ENCODE measurements at places on chromosomes 6 and 20.

DNA sequence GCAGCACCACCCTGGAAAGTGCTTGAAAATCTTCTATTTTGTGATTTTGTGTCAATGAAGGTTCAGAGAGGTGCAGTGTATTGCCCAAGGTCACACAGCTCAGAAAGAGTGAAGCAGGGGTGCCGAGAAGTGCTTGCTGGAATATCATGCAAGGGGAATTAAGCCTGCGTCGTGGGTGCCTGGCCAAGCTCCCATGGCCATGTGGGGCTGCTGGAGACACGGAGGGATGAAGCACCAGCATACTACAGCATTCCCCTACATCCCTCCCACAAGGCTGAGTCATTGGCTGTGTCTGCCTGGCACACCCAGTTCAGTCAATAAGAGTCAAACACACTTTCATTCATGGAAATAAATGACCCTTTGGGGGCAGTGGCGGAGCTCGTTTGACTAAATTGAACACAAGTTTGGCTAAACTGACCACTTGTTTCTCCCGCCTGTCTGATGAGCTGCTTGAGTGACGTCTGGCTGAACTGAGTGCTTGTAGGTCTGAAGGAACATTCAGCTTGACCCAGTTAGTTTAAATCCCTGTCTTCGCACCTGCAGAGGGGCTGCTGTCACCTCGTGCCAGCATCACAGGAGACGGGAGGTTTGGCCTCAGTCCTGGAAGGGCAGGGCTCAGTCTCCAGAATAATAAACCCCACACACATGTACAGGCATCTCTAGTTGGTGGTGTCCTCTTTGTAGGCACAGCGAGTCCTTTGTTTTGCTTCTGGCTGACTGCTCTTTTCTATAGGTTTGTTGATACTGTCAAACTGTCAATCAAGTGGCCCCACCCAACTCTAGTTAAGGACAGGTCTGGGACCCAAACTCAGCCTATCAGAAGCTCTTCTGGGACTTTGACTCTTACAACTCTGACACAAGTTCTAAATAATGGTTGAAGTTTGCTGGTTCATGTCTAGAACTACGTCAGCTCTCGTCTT is 8.4 kb upstream of the TGM2 start:
- no peak for DNase-seq

DNA sequence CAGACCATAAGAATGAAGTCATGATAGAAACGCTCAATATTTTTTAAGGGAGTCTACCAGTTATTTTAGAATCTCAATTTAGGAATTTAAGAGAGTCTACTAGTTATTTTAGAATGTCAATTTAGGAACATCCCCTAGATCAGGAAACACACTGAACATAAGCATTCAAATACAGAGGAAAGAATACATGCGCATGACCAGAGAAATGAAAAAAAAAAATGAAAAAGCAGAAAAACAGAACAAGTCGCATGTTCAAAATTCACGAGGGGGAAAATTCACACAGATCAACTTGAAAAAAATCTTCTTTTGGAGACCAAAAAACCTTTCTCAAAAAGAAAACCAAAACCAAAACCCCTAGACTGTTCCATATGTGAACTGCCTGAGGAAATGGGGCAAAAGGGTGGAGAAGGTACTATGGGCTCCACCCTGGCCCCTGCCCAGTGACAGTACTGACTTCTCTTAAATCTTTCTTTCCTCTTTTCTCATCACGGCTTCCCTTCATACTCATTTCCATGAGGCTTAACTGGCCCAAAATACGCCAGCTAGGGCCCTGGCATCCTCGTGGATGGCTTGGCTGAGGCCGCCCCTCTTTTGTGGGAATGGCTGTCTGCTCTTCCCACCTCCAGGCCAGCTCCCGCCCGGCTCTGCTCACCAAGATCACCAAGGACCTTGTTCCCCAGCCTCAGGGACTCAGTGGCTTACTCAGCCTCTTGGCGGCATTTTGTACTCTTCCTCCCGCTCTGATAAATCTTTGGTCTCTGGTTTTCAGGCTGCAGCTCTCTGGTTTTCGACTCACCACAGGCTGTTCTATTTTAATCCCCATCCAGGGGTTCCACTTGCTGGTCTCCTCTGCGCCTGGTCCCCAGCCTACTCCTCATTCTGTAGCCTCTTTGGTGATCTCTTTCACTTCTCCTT is 11.2 kb downstream of the ZBTB2 start:
- DNase-seq: no peak

- DNase-seq: no peak
Measured at GRCh38 chr20:39117491-39117890, 155.3 kb downstream of the DHX35 start.

DNA sequence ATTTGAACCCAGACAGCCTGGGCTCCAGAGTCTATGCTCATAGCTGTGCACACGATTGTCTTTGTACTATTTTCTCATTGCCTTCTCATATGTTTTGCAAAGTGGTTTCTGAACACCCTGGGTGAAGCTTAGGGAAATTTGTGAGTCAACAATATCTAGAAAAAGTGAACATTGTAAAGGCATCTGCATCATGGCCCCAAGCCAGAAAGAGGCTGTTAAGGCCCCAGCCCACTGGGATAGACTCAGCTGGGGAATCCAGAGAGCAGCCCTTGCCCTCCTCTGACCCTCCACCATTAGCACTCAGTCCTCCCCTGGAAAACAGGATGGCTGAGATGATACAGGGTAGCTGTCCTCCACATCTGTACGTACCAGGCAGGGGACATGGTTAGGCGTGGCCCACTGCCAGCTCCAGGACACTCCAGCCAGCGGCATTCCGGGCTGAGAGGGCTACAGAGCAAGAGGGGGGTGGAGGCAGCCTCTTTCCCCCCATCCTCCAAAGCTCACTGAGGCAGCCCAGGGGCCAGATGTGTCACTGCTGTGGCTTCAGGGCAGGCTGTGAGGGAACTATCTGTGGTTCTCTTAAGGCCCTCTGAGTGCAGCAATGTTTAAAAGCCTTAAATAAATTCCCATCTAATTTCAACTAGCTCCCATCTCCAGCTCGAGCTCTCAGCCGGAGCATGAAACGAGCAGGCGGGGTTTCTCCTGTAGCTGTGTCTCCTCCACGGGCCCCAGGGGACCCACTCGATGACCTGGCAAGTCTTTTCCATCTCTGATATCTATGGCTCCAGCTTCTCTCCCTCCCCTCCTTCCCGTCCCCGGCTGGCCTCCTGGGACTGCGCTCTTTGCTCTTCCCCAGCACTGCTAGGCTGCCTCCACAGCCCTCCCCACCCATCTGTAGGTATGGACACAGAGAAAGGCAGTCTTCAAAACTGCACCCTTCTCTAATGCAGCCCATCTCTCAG is 209.4 kb upstream of the LRFN2 start:
- DNase-seq: no peak

DNA sequence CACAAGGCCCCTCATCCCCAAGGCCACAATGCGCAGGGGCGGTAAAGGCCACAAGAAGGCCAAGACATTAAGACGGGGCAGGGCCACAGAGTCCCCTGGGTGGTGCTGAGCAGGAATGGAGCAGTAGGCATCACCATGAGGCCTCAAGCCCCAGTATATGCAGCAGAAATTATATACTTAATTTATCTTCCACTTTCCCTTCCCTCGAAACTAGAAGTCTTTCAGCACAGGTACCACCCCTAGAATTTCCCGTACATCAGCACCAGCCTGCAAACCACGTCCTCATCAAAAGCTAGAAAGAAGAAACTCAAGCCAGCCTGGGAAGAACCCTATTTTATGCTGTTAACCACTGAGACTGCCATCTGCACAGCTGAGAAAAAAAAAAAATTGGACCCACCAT is 89.4 kb downstream of the PLG start:
- DNase-seq: no peak

GRCh38 chr6:106561686-106562405 is 67.5 kb downstream of the RTN4IP1 start:
- DNase-seq: no peak

- DNase-seq: no peak
Measured at GRCh38 chr6:1575210-1576041, 34.3 kb upstream of the FOXC1 start.

DNA sequence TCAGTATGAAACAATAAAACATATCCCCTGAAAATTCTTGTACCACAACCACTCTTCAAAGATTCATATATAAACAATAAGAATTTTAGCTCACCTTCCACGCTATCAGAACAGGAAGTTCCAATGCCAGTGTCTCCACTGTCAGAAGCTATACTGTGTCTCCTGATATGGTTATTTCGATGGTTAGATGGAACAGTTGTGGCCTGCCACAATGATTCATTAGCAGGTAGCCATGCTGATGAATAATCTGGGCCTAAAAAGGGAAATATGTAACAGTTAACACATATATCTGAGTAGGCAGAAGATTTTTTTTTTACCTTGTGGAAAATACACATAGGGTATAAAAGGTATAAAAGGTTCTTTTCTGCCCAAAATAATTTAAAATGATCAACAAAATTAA is 19.0 kb downstream of the CEP85L start:
- no peak for DNase-seq

DNA sequence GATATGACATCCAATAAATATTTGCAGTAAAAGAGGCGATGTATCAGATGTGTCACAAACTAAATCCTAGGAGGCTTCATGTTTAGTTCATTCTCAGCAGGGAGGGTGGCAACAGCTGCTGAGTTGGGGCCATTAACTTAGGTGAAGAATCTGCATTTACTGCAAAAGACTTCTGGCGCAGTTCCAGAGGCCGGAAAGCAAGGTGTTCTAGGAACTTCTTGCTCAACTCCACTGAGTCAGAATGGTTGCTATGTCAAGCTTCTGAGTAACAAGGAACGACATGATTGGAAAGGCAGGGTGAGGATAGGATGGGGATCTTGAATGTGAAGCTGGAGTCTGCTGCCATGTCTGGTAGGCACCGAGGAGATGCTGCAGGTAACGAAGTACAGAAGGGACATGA is 11.7 kb downstream of the ADNP start:
- no peak for DNase-seq

GRCh38 chr6:45576648-45577624 is 199.2 kb upstream of the SUPT3H start:
- DNase-seq: no peak

DNA sequence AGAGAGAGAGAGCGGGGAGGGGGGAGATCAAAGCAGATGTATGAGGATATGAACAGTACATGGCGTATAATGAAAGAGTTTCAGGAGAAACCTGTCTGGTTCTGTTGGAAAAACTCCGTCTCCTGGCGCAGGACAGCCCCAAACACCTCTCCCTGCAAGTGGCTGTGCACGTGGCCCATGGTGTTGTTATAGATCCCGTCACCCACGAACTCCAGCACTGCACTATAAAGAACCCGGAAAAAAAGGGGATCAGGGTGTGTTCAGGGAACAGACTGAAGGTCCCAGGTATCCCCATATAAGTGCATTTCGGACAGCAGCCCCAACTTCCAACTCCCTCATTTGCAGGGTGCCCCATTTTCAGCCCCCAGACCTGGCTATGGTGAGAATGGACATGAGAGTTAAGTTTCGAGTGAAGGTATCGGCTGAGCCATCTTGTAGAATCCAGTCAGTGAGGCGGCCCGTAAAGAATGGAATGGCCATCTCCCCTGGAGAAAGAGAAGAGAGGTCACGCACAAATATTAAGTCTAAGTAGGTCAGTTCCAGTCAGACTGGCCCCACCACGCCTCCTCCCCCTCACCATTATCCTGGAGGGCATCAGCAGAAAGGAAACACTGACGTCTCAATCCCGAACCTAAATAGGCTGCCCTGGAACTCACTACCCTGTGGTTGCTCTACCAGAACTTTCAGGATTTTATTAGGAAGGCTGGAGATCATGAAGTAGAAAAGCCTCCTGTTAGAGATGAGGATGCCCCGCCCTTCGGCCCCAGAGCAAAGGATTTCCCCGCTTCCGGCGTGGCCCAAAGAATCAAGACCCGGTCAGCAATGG is 1.3 kb downstream of the TAP1 start:
- DNase-seq: no peak

DNA sequence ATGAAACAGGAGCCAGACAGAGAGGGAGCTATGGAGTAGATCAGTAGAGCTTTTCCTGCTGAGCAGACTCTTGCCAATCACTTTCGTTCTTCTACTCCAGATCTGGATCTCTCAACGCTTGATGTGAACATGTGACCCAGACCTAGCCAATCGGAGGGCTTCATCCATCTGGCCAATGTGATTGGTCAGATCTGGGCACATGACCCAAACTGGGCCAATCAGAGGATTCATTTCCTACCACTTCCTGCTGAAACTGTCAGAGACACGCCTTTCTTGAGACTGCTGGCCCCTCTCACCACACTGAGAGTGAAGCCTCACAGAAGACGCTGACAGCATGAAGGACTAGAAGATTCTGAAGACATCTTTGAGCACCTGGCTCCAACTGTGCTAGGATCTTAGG is 44.2 kb upstream of the ZMYND8 start:
- DNase-seq: no peak

DNA sequence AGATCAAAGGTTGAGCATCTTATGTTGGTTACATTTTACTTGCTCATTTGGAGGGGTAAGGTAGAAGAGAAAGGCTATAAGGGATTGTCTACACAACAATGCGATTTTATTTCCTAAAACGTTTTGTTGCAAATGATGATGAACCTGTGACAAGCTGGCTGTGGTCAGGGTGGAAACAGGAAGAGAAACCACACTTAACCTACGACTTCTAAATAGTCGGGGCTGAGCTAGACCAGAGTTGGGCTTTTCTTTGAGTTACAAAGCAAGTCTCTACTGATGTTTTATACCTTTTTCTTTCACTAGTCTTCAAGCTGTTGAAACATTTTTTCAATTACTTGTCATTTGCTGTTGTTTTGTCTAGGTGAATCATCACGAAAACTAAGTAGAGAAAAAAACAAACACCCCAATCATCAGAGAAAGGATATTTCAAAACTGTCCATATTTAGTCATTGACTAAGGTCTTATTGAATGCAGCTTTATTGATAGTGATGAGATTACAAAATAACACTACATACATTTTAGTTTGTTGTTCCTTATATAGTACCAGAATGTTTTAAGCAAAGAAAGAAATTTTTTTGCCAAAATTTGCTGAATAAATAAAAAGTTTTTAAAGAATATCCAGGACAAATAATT is 18.0 kb downstream of the KLHL31 start:
- DNase-seq: no peak

DNA sequence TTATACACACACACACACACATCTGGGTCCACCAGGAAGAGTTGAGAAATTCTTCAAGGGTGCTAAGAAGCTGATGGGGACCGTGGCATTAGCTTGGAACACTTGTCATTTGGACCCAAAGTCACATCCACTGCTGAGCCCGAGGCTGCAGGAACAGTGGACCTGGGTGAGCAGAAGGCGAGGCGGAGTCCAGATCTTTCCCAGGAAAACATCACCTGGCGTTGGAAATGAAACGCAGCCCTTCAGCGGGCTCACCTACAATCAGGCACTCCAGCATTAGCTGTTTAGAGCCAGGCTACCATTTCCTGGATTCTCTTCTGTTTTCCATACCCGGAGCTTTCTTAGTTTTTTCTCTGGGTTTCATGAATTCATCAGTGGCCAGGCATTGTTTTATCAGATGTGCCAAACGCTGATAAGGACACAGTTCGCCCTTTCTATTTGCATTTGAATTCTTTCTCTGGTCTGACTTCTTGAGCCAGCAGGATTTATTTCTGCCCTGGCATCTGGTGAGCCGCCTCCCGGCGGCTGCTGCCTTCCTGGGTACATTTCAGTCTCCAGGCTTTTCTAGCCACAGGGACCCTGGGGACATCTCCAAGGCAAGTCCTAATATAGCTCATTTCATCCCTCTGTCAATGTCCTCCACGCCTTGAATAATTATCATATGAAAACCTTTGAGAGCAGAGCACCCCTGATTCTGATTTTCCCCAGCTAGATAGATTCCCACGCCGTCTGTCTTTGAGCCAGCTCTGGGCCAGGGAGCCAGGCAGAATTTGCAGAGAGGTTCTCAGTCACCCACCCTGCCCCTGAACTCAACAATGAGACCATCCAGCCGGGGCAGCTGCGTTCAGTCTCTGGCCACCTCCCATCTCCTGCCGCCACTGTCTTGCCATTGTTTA is 170.9 kb downstream of the TTLL2 start:
- no peak for DNase-seq

All from renal pelvis (tissue), 12 donors.